ENCODE measurements at places on chromosomes 12 and 14. TPM values are rescaled to one million over a fixed set of nuclear protein-coding genes. Genes with fewer than 3 reads are reported as not detected.

The FIGNL2 gene
- not detected for total RNA-seq

The PRB2 gene
- total RNA-seq = not detected

The BAZ1A gene
- 18.2 TPM for total RNA-seq

The AGAP2 gene
- total RNA-seq = 2.2 TPM

The SPTSSA gene
- total RNA-seq = 22.8 TPM

The DIP2B gene
- 28.0 TPM for total RNA-seq

The CDKL1 gene
- 39.8 TPM for total RNA-seq

The RHOJ gene
- 28.5 TPM for total RNA-seq

The ALX1 gene
- total RNA-seq = not detected

The B3GNT4 gene
- under 0.01 TPM for total RNA-seq

The RNASE3 gene
- total RNA-seq = not detected

The SMCO2 gene
- total RNA-seq = not detected

The KRT6C gene
- total RNA-seq = not detected

The STRAP gene
- total RNA-seq = 68.5 TPM

The SMIM41 gene
- total RNA-seq = 1.2 TPM

The SCN8A gene
- total RNA-seq = 0.41 TPM

The OR4Q3 gene
- total RNA-seq = not detected

The CMA1 gene
- 1.4 TPM for total RNA-seq

The KRT72 gene
- total RNA-seq = not detected

The POU6F1 gene
- 8.6 TPM for total RNA-seq

The ASIC1 gene
- total RNA-seq = 5.7 TPM

The CD163L1 gene
- total RNA-seq = 0.54 TPM

The TAMALIN gene
- 9.2 TPM for total RNA-seq

The TIMELESS gene
- 5.2 TPM for total RNA-seq
